COLO829 (cell line): ENCODE measurements at places on chromosomes 7 and 10.

GRCh38 chr7:16581286-16581685, 54.7 kb downstream of the LRRC72 start:
- DNase-seq, result no peak

- DNase-seq, result no peak
Observed at GRCh38 chr7:47087866-47088265, 494.0 kb downstream of the TNS3 start.

- no peak for DNase-seq
Observed at GRCh38 chr7:86950944-86951343, 108.5 kb downstream of the ELAPOR2 start.

- DNase-seq, result peak; percentile 93
Observed at GRCh38 chr7:16317406-16317805, 103.9 kb downstream of the CRPPA start.
